Stimulated activated CD4-positive, alpha-beta T cell treated with anti-CD3 and anti-CD28 coated beads, Interleukin-4, amount 100 ng/mL, for 4 hours (primary cell): ENCODE measurements at places on chromosomes 11 and 22.

DNA sequence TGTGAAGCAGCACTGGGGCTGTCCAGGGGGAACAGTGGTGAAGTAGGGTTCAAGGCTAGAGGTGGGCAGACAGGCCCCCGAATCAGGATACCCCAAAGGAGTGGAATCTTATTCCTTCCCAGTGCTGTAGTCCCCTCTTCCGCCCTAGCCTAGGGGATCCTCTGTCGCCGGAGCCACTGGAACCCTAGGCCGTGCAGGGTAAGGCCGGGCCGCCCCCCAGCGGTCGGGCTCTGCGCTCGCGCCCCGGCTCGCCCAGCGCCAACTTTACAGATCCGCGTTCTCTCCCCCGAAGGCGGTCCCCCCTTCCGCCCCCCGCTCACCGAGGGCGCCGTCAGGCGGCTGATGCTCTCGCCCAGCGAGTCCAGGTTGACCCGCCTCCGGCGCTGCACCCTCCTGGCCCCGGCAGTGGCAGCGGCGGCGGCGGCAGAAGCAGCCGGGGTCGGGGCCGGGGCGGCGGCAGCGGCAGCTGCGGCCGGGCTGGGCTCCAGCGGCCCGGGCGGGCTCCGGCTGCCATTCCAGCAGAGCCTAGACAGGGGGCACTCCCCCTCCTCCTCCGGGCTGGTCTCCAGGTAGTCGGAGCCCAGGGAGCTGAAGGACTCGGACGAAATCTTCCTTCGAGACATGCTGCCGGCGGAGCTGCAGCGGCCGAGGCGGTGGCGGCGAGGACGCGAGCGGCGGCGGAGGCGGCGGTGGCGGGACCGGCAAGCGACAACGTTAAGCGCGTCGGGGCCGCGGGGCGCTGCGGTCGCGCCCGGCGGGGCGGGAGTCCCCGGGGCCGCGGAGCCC is 650 bp downstream of the GUCY1A2 start:
- no peak for DNase-seq

DNA sequence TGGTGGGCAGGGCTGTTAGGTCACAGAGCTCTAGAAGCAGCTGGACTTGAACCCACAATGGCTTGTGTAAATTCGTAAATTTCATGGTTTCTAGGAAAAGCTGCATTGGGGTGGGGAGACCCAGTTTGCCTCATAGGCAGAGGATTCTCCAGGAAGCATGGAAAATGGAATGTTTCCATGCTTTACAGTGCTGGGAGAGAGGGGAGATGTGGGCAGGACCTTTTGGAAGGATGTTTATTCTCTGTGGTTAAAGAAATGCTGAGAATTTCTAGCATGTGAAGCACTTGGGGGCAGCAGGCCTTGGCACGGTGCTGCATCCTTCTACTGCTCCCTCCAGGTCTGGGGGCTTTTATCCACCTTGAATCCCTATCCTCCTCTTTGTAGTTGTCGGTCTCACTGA is 46.3 kb downstream of the TRAF6 start:
- no peak for DNase-seq

- DNase-seq, result no peak
These were observed 103.1 kb downstream of the SNX19 start for GRCh38 chr11:130813196-130813595.

GRCh38 chr11:114243461-114244372 is 52.5 kb upstream of the NNMT start:
- DNase-seq, result no peak

DNA sequence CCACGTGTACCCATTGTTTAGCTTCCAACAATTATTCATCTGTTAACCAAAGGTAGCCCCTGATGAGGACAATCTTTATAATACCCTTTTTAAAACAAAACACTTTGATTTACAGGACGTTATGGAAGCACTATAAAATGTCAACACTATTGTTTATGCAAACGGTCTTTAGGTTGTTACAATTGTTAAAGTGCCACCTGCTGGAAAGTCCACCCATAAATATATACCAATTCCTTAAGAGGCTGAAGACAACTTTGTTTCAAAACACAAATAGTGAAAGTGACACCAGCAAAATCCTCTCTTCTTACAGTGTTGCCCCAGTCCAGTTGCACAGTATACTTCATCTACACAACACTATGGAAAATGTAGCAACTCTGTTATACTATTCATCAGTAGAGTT is 68.9 kb upstream of the SLN start:
- DNase-seq, result no peak

GRCh38 chr11:2071748-2072385 is 67.3 kb downstream of the IGF2 start:
- DNase-seq, result no peak
